ENCODE measurements at places on chromosomes 1 and 21.

DNA sequence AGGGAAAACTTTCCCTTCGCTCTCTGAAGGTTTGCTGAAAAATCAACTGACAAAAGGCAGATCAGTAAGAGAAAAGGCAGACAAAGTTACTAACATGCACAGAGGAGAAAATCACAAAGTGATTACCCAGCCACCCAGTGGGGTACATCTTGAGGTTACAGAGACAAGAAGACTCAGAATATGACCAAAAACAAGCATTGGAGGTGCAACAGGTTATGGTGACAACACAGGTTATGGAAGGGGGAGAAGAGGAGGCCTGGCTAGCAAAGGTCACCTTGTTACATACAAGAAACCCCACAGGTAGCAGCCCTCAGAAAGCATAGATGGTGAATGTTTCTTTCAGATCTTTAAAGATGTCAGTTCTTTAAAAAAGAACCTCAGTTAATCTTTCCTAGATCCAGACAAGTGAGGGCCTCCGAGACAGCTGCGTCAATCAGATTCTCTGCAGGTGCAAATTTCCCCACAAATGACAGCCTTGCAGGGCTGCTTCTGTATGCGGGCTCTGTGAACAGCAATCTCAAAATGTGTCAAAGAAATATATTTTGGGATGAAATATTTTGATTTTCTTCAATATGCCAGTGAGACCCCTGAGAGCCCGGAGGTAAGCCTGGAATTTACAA lies 207.6 kb upstream of the RAB4A start:
- DNase-seq, result no peak

GRCh38 chr1:223008808-223009207 lies 134.2 kb downstream of the TLR5 start:
- DNase-seq, result no peak

DNA sequence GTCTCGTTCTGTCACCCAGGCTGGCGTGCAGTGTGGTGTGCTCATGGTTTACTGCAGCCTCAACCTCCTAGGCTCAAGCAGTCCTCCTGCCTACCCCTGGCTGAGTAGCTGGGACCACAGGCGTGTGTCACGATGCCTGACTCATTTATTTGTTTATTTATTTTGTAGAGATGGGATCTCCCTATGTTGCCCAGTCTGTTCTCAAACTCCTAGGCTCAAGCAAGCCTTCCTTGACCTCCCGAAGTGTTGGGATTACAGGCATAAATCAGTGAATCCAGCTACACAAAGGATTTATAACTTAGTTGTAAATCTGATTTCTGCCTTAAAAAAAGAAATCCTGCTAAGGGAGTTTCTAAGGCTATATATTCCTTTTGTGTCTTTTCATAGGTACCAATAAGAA lies 30.5 kb upstream of the ZNF496 start:
- no peak for DNase-seq

DNA sequence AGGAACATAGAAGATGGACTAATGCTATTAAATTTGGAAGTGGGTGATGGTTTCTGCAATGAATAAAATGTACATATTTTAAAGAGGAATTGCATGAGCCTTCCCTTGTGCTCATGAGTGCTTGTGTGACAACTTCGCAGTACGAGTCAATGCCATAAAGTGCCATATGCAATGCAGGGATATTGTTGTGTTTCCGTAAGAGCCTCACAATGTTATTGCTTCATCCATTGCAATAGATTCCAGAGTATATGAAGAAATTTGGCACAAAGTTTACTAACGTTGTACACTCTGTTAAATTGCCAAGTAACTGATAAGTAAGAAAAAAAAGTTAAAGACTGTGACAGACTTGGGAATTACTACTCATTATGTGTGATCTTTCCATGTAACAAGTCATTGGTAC lies 22.3 kb downstream of the BTG3 start:
- no peak for DNase-seq

DNA sequence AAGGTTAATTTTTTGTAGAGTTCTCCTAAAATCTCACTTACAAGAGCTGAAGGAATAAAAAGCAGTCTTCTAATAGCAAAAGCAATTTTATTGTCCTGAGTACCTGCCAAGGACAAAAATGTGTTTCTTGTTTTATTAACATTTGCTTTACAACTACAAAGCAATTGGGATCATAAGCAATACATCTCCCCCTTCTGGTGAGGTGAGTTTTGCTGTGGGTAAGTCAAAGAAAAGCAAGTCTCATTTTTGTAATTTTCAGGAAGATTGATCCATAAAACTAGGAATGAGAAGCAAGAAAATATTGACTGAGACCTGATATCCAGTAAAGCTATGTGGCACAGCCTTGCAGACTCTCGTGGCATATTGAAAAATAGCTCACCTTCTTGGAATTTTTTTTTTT lies 2162.7 kb downstream of the NCAM2 start:
- no peak for DNase-seq

DNA sequence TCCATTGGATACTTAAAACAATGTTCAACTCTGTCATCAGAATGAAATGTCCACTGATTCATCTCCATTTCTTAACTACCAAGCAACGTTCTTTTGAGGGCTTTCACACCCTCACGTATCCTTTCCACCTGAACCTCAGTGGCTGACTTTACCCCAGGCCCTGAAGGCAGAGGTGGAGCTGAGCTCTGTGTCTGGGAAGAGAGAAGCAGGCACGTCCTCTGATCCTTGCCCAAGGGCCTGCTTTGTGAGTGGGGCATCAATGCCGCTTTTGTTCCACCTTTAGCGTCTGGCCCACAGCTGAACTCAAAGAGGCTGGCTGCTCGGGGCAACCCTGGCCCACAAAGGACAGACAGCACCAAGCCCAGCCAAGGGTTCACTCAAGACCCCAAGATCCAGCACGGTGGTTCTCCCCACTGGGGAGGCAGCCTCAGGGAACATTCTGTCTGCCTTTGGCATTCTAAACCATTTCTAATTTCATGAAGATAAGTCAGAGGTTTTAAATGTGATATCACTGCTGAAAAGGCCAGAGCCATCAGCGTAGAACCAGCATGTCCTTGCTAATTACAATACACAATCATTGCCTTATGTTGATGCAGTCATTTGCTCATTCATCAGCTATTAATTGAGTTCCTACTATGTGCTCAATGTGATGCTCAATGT lies 126.0 kb upstream of the UBE2U start:
- DNase-seq, result no peak

- peak; percentile 60 for DNase-seq
Measured at GRCh38 chr21:46188226-46189212, 4.3 kb upstream of the SPATC1L start.

DNA sequence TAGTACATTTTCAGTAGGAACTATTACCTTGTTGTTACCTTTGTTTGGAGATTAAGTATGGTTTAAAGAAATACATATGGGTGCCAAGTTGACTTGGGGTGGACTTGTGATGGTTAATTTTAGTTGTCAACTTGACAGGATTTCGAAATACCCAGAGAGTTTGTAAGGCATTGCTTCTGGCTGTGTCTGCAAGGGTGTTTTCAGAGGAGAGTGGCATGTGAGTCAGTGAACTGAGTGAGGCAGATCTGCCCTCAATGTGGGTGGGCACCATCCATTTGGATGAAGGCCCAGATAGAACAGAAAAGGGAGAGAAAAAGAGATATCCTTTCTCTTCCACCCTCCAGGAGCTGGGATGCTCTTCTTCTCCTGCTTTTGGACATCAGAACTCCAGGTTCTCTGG lies 315.5 kb downstream of the GPATCH2 start:
- no peak for DNase-seq

GRCh38 chr21:32132881-32133280 lies 146.0 kb downstream of the MIS18A start:
- DNase-seq, result no peak

GRCh38 chr1:209621741-209622655 lies 30.2 kb downstream of the LAMB3 start:
- DNase-seq, result no peak

GRCh38 chr1:21090463-21090862 lies 86.2 kb downstream of the EIF4G3 start:
- no peak for DNase-seq

- no peak for DNase-seq
Measured at GRCh38 chr1:28150125-28150780, 26.2 kb downstream of the PTAFR start.

GRCh38 chr1:186193224-186193623 lies 181.8 kb downstream of the TPR start:
- DNase-seq, result no peak

GRCh38 chr1:220483700-220484099 lies 44.2 kb upstream of the MARK1 start:
- DNase-seq, result no peak

DNA sequence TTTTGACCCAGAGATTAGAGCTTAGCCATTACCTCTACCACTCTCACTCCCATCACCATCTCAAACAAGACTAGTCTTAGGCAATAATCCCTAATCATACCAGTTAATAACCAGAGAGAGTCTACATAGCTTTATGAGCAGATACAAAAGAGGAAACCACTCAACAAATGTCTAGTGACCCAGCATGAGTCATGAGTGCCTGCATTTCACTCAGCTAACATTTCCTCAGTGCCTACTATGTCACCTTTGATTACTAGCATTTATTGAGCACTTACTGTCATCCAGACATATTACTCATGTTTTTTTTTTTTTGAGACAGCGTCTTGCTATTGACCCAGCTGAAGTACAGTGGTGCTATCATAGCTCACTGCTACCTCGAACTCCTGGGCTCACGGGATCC lies 35.9 kb upstream of the GALNT2 start:
- no peak for DNase-seq

DNA sequence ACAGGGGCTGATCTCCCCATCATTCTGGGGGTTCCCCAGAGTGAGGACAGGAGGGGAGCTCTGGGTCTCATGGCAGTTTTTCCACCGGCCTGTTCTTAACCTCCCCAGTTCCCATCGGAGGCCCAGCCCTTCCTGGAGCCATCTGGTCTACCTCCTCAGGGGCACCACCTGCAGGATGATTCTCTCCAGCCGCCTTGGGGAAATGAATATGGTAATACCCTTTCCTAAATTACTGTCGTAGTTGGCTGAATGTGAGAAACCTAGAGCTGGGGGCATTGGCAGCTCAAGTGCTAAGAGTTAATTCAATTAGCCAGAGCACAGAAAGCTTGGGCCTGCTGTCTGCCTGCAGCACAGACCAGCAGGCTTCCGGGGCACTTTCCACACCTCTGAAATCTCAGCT lies 64.9 kb downstream of the TAS1R2 start:
- DNase-seq, result peak; percentile 34

DNA sequence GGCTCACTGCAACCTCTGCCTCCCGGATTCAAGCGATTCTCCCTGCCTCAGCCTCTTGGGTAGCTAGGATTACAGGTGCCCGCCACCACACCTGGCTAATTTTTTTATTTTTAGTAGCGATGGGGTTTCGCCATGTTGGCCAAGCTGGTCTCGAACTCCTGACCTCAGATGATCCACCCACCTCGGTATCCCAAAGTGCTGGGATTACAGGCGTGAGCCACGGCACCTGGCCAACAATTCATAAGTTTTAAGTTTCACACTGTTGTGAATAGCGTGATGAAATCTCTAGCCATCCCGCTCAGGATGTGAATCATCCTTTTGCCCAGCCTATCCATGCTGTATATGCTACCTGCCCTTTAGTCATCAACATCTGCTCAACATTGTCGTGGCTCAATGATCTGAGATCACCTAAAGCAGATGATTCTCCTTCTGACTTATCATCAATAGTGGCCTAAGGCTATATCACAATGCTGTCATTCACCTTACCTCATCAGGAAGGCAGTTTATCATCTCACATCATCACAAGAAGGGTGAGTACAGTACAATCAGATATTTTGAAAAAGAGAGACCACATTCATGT lies 2.6 kb downstream of the PFDN2 start:
- DNase-seq, result no peak

DNA sequence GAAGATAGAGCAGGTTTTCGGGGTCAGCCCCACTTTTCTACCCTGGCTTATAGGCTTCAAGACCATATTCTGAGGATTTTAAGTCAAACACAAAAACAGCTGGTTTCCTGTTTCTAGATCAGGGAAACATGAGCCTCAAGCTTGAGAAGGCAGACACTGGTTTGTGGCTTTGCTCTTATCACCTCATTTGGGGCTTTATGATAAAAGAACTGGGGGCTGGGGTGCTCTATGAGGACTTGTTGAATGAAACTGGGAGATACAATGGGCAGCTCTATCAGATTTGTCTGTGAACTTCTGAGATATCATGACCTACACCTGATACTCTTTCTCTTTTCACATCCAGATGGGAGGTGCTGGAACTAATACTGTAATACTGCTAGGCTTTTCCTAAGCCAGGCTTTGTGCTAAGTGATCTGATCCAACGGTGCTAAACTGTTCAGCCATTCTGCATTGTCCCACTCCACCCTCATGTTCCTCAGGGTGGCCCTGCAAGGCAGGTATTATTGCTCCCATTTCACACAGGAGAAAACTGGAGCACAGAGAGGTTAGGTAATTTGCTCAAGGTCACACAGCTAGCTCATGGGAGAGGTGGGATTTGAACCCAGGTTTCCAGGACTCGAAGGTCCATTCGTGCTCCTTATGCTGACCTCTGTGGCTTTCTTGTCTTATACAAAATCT lies 6.6 kb downstream of the AJAP1 start:
- no peak for DNase-seq

- no peak for DNase-seq
Measured at GRCh38 chr1:200877839-200878551, 5.2 kb downstream of the GPR25 start.

- no peak for DNase-seq
Measured at GRCh38 chr1:85289207-85289847, 12.9 kb upstream of the BCL10 start.

- DNase-seq, result no peak
Measured at GRCh38 chr1:52532247-52532646, 20.6 kb downstream of the TUT4 start.

DNA sequence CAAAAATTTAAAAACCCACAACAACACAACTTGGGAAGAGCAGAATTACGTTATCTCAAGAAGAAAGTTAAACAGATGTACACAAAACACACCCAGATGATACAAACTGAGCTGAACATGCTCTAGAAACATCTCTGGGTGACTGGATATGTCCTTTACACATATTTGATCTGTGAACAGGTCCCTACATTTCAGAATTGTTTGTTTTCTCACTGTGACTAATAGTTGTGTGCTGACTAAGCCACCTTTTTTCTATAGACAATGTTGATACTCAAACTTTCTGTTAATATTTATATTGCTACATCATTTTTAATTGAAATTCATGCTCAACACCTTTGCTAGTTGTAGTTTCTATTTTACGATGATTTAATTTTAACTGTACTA lies 1.0 kb upstream of the F11R start:
- DNase-seq, result no peak

- DNase-seq, result no peak
Measured at GRCh38 chr1:28110555-28110954, 22.1 kb upstream of the EYA3 start.

DNA sequence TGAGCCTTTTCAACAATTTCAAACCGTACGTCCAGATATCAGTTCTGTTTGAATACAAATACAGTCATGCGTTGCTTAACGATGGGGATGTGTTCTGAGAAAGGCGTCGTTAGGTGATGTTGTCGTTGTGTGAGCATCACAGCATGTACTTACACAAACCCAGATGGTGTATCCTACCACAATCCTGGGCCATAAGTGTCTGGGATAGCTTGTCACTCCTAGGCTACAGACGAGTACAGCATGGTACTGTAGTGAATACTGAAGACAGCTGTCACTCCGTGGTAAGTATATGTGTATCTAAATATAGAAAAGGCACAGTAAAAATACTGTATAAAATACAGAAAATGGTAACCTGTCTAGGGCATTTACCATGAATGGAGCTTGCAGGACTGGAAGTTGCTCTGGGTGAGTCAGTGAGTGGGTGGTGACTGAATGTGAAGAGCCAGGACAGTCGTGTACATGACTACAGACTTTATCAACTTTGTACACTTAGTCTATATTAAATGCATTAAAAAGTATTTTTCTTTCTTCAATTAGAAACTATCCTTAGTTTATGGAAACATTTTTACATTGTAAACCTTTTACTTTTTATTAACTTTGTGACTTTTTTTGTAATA lies 10.5 kb upstream of the OR2W3 start:
- no peak for DNase-seq

- DNase-seq, result no peak
Measured at GRCh38 chr1:111758373-111758772, 2.7 kb downstream of the DDX20 start.
